ENCODE measurements at places on chromosomes 13 and 19.
A peak's percentile ranks its signal among the peaks of the same experiment; 100 is the strongest.

GRCh38 chr13:65292488-65292901 is 1937.6 kb downstream of the PCDH9 start:
- DNase-seq: no peak

DNA sequence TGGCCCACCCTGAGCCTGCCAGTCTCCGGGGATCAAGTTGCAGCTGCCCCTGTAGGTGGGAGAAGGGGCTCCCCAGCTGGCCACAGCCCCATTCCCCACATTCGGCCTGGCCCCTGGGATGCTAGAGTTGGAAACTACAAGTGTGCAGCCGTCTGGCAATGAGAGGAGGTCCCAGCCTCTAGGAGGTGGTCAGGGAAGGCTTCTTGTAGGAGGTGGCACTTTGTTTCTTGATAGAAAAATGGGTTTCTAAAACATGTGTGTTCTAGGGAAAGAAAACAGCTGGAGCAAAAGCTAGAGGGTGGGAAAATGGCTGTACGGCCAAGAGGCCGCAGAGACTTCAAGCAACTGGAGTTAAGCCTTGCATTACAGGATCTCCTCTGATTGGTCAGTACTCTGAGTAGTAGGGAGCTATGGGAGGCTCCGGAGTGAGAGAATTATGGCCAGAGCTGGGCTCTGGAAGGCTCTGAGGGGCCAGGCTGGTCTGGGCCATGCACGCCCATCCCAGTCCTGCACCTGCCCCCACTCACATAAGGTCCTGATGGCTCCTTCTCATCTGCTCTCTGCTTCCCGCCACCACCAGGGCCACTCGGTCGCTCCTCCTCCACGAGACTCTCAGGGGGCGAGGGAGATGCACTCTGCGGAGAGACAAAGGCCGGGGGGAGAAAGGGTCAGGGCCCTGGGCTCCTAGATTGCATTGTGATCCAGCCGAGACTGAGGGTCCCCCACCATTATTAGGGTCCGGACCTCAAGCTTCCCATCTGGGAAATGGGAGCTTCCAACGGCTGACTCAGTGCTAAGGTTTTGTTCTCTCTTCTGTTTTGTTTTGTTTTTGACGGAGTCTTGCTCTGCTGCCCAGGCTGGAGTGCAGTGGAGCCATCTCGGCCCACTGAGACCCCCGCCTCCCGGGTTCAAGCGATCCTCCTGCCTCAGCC is 13.7 kb downstream of the TLE2 start:
- DNase-seq: no peak

DNA sequence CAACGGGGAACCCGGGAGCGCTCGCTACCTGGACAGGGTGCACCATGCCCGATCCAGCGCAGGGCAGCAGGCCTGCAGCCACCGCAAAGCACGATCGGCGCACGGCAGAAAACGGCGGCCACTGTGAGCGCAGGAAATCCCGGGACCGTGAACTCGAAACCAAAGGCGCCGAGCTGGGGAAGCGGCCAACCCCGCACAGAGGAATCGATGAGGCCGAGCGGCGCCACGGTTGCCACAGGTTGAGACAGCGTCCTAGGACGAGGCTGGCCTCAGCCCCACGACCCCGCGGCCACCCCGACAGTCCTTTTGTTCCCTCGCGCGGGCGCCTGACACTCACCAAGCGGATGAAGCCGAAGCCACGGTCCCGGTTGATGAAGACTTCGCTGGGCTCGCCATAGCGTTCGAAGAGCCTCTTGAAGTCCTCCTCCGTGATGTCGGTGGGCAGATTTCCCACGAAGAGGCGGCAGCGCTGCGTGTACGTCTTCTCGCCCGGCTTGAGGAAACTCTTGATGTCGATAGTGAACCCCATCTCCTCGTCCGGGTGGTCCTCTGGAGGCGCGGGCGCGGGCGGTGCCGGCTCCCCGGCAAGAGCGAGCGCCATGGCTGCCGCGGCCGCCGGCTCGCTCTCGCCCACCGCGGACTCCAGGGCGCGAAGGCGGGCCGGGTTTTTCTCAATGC is 557 bp downstream of the PSPC1 start:
- peak; percentile 80 for DNase-seq

- no peak for DNase-seq
Measured at GRCh38 chr19:44749292-44749691, 784 bp downstream of the BCL3 start.

GRCh38 chr19:11172576-11172975 is 17.0 kb upstream of the SPC24 start:
- no peak for DNase-seq

DNA sequence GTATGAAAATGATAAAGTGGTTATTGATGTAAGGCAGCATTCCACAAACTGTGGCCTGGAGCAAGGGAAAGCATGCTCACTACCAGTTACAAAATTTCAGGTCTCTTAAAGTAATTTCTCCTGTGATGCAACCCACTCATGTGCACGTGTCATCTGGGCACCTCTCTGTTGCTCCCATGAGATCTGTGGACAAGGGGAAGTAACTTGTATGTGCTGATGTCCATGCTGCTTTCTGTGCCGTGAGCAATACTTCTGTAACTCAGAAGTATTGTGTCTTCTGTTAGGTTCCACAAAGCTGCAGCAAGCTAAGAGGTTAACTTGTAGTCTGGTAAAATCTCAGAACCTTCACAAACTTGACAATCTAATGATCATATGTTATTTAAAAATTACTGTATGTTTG is 930.0 kb upstream of the SLITRK6 start:
- DNase-seq: no peak

DNA sequence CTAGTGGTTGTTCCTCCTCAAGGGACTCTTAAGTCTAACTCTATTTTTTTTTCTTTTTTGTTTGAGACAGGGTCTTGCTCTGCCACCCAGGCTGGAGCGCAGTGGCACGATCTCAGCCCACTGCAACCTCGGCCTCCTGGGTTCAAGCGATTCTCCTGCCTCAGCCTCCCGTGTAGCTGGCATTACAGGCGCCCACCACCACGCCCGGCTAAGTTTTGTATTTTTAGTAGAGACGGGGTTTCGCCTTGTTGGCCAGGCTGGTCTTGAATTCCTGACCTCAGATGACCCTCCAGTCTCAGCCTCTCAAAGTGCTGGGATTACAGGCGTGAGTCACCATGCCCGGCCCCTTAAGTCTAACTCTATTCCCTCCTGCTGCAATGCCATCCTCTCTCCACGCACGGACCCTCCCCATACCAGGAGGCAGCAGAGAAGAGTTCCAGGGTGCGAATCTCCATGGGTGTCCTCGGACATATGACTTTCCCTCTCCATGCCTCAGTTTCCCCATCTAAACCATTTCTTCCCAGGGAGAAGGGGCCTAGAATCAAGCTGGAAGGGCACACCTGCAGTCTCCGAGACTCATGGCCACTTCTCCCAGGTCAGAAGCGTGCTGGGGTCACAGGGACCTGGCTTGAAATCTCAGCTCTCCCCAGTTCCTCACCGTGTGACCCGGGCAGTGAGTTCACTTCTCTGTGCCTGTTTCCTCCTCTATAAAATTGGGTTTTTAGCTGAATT is 6.0 kb upstream of the BCL3 start:
- no peak for DNase-seq

DNA sequence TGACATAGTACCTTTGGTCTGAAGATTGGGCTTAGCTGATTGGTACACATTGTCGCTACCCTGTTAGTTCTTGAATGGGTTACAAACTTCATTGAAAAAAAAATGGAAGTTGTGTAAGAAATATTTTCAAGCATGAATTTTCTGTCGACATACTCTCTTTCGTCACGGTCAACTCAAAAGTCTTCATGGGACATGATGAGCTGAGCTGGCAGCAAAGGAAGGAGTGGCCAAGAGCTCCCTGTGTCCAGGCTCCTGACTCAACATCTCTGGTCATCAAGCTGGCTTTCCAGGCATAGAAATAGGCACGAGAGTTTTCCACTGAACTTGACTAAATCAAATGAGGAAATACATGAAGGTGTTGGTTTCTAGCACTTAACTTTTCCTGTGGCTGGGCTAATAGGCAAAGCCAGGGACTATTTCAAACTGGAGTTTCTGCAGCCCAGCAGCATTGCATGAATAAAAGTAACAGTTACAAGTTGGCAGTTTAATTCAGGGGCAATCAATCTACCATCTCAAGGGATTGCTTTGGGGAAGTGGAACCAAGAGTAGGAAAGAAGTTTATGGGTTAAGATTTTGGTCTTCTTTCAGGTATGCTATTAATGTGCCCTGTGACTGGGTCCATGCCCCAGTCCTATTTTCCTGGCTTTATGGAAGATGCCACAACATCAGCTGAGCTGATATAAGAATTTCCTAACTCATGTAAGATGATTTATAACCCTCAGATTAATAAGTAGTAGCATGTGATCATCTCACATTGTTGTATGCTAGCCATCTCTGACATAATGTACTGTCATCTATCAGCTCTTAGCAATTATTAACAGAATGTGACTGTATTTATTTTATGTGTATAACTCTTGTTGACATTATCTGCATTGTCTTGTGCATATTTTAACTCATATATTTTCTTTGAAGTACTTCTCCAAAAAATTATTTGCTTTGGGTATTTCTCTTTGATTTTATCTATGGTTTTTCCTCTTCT is 385.8 kb downstream of the DLEU7 start:
- DNase-seq: no peak

DNA sequence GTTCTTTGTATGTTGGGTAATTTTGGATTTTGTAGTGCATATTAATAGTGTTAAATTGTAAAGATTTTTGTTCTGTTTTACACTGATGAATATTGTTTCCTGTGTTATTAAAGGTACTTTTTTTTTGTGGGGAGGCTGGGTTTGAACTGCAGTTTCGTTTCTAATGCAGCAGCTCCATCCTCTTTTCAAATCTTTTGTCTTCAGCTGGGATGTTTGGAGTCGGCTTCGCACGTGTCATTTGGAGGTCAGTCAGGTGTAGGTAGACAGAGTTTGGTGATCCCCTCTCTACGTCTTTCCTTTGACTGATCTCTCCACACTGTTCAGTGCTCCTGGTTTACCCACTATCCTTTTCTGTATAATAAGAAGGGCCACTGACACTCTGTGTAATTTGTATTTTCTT is 30.3 kb downstream of the TDRD3 start:
- DNase-seq: no peak

DNA sequence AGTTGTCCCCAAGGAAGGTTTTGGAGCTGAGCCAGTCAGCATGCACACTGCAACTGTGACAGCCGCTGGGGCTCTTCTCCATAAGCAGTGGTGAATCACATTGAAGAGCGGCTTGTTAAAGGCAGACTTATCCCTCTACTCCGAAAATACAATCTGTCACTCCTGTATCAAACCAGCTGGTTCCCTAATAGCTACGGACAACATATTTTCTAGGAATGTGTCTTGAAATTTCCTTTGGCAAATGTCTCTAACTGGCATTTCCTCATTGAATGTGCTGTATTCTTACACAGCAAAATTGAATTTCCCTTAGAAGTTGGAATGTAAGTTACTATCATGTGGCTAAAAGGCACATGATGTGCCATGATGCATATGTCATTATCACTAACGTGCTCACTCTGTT is 104.0 kb upstream of the GPR12 start:
- no peak for DNase-seq

DNA sequence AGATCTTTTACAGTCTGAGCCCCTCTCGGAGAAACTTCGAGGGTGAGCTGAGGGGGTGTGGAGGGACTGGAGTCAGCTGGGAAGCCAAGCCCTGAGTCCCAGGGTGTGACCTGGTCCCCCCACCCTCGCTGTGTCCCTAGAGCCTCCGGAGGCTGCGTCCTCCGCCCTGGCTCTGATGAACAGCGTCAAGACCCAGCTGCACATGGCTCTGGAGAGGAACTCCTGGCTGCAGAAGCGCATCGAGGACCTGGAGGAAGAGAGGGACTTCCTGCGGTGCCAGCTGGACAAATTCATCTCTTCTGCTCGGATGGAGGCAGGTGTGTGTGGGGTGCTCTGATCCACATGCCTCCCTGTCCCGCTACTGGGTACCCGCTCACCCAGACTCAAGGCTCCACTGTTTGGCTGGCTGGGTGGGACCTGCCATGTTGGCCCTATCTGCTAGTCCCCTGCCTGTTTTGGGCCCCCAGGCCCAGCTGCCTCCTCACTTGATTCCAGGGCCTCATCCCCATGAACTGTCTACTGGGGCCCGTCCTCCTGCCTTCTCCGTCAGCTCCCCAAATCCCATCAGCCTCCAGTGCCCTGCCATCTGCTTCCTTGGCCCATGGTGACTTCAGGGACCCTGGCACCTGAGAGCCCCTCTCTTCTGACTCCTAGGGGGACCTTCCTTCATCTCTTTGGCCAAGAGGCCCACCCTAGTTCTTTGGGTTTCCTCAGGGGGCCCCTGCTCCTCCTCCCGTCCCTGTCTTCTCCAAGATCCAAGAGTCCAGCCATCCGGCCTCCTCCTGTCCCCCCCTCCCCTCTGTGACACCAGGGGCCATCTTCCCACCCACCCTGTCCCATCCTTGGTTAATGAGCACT is 1.5 kb downstream of the CCDC106 start:
- no peak for DNase-seq

DNA sequence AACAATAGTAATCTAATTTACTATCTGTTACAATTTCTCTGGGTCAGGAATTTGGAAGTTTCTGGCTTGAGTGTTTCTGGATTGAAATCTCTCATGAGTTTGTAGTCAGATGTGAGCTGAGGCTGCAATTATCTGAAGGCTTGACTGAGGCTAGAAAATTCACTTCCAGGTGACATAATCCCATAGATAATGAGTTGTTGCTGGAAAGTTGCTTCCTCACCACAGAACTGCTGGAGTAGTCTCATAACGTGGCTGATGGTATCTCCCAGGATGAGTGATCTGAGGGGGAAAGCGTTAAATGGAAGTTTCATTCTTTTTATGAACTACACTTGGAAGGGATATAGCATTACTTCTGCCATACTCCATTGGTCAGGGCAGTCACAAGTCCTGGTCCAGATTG is 15.3 kb upstream of the FPR3 start:
- DNase-seq: no peak

DNA sequence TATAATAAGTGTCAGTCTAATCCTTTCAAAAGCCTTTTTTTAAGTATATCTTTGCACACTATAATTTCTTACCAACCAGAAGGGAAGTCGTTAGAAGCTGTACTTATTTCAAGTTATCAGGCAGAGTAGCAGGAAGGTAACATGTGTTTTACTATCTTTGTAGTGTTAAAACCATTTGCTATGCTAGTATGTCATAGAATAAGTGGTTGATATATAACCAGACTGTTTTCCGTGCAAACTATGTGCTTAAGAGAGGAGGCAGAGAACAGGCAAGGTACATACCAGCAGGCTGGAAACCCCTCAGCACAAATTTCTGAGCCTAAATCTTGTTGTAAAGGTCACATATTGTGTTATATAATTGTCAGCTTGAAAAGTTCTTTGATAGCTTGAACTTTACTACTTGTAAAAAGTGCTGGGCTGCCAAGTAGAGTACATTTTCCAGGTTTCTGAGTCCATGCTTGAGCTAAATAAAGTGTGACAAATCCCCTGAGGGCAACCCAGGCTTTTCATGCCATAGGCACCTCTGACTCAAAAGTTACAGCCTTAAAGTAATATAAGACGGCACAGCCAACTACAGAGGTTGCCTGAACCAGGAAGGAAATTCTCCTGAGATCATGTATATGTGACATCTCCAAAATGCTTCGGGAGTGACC is 1297.4 kb downstream of the PCDH9 start:
- no peak for DNase-seq

Data from activated CD8-positive, alpha-beta memory T cell treated with anti-CD3 and anti-CD28 coated beads, Interleukin-2, amount 50 U/mL, for 48 hours (primary cell).